ENCODE measurements at places on chromosomes 2 and 18.

DNA sequence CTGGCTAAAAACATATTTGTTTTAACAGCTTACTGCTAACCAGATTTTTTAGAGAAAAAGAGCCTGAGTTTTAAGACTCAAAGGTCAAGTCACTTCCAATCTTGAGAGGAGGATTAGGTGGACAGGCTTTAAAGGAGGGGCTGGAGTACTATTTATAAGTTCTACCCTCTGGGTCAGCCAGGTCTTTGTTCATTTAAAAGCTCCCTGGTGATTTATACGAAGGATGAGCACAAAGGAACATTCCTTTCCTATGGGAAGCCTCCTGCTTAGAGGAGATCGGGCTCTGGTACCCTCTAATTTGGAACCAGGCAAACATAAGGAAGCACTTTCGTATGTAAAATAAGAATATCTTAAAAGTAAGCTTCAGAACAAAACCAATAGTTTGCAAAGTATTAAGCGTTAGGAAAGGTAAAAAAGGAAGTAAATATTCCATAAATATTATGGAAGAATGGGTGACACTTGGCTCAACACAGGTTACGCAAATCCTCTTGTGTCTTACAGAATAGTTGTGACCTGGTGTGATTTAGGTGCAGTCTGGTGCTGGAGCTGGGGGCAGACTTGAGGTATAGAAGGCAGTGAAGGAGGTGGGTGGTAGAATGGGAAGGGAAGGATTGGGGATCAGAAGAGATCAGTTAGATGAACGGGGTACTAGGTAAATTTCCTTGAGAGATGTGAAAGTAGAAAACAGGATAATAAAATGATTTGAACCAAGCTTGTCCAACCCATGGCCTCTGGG lies 35.6 kb downstream of the PDE6D start:
- no peak for DNase-seq

- no peak for DNase-seq
These were observed 61.3 kb downstream of the PMAIP1 start for GRCh38 chr18:59961070-59961469.

GRCh38 chr18:38494065-38494464 lies 928.5 kb upstream of the CELF4 start:
- DNase-seq = no peak

- no peak for DNase-seq
These were observed 80.3 kb upstream of the SESTD1 start for GRCh38 chr2:179344970-179345369.
